ENCODE measurements at places on chromosomes 2 and 18. TPM values are rescaled to one million over a fixed set of nuclear protein-coding genes. Genes with fewer than 3 reads are reported as not detected.

- no peak for DNase-seq
These were observed 54.7 kb upstream of the RIOK3 start for GRCh38 chr18:23398401-23398800.

GRCh38 chr18:292271-292670 lies 24.4 kb upstream of the THOC1 start:
- no peak for DNase-seq

- DNase-seq, result no peak
These were observed 31.9 kb downstream of the NRP2 start for GRCh38 chr2:205714058-205714776.

- DNase-seq, result no peak
These were observed 1.1 kb upstream of the TWIST2 start for GRCh38 chr2:238846628-238847418.

GRCh38 chr18:62992877-62993365 lies 277.6 kb downstream of the PHLPP1 start:
- no peak for DNase-seq

GRCh38 chr2:234368861-234369261 lies 128.0 kb downstream of the ARL4C start:
- no peak for DNase-seq

DNA sequence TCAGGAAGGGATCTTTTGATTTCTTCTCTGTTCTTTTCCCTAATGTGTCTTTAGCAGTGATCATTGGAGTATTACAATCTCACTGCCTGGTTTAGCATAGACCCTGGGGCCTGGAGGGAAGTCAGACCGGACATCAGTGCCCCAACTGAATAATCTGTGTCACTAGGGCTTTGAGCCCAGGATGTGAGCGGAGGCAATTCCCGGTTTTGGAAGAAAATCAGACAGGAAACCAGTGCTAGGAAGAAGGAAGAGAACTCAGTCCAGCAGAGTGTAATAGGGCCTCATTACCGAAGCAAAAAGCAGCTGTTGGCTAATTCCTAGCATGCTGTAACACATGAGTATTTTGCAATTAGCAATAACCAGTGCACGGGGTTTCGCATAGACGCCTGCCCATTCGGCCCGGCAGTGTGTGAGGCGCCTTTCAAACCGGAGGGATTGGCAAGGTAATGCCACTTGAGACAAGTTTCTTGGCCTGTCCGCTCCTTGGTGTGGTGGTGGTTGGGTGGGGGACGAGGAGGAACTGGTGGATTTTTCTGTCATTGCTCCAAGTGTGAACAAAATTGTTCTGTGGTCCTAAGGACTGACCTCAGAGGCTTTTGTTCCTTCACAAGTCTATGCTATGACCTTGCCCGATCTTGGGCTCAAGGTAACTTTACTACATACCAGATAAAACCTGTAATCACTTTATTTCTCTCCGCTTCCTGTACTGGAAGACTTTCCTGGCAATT lies 2.8 kb downstream of the FOSL2 start:
- peak; percentile 65 for DNase-seq

DNA sequence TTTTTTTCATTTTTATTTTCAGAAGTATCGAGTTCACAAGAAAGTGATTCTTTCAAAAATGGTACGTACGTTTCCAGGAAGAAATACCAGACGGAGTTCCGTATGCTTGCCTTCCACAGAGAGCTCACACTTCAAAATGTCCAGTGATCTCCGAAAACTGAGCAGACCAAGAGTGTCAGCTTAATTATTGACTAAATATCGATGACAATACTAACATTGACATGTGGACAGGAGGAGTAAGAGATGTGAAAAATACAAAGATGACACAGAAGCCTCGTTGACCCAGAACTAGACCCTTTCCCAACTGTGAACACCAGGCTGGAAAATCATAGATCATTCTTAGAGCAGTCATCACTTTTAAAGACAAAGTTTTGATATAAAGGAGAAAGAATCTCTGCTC lies 440.0 kb upstream of the POU3F3 start:
- no peak for DNase-seq

Gene CCDC74B
- 72.6 TPM for total RNA-seq

Gene TTLL4
- total RNA-seq, result 86.0 TPM

Gene ODC1
- total RNA-seq, result 208 TPM

Gene LRRC30
- total RNA-seq, result not detected

Gene DNAJC5G
- 37.4 TPM for total RNA-seq

Gene ITPRID2
- 179 TPM for total RNA-seq

Gene ERLEC1
- 123 TPM for total RNA-seq

Gene BOD1L2
- 366 TPM for total RNA-seq

Gene PDE11A
- 3.3 TPM for total RNA-seq

Data from testis (tissue), 5 donors.